ENCODE measurements at places on chromosomes 3 and 15.
A peak's percentile ranks its signal among the peaks of the same experiment; 100 is the strongest.

GRCh38 chr3:71984843-71985613 lies 200.1 kb upstream of the PROK2 start:
- no peak for DNase-seq

GRCh38 chr3:64443546-64444381 lies 218.5 kb upstream of the PRICKLE2 start:
- peak; percentile 51 for DNase-seq

DNA sequence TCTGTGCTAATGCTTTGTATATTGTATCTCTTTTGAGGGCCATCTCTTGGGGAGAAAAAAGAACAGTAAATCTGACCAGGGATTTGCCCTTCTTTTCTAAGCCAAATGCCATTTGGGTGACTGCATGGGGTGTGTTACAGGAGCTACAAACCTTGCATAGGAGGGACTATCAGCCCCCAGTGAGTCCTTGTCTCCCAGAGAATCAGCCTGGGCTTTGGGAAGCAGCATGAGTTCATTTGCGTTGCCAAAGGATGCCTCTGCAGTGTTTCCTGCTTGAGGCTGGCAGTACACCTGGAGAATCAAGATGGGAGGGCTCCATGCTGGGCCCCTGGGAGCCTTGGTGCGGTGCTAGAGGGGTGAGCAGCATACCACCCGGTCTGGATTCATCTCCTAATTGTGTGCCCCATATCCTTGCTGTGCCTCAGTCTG lies 49.6 kb upstream of the POLG start:
- no peak for DNase-seq

GRCh38 chr15:34109797-34110663 lies 8.1 kb downstream of the PGBD4 start:
- no peak for DNase-seq

DNA sequence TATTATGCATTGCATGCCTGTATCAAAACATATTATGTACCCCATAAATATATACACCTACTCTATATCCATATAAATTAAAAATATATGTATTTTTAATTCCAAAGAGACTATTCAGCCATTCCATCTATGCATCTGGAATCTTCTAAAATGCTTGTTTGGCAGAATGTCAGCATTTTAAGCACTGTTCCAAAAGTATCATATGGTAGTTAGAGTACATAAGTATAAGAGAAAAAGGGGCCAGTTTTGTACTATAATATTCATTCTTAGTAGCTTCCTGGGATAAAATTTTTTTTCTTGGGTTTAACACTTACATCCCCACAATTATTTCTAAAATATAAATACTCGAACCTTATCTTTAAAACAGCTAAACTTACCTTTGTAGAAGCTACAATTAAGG lies 60.4 kb upstream of the COL6A6 start:
- no peak for DNase-seq

DNA sequence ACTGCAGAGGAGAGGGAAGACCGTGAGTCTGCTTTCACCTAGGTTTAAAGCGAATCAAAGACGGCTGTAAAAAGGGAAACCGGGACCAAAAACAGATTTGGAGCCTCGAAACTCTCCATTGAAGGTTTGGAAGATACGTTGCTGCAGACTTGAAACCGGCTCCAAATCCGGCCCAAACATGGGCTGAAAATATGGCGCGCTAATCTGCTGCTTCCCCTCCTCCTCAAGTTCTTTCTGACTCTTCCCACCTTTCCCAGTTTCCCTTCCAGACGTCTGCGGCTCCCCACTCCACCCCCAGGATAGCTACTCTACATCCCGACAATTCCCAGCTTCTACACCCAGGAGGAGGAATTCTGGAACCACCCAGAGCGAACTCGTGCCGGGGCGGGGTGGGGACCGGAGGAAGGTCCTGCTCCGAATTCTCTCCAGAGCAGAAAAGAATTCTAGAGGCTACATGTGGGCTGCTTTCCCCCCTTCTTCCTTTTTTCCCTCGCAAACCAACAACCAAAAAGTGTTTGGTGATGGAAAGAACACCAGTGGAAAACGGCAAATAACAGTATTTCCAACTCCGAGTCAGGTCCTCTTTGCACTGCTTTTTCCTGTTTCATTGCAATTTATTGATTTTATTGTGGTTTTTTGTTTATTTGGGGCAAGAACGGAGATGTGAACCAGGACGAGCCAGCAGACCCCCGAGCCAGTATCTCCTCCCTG lies 8.5 kb downstream of the EOMES start:
- DNase-seq: no peak

GRCh38 chr3:132396255-132396654 lies 21.0 kb upstream of the DNAJC13 start:
- DNase-seq: no peak

GRCh38 chr3:134079111-134079547 lies 49.4 kb upstream of the SLCO2A1 start:
- DNase-seq: no peak

DNA sequence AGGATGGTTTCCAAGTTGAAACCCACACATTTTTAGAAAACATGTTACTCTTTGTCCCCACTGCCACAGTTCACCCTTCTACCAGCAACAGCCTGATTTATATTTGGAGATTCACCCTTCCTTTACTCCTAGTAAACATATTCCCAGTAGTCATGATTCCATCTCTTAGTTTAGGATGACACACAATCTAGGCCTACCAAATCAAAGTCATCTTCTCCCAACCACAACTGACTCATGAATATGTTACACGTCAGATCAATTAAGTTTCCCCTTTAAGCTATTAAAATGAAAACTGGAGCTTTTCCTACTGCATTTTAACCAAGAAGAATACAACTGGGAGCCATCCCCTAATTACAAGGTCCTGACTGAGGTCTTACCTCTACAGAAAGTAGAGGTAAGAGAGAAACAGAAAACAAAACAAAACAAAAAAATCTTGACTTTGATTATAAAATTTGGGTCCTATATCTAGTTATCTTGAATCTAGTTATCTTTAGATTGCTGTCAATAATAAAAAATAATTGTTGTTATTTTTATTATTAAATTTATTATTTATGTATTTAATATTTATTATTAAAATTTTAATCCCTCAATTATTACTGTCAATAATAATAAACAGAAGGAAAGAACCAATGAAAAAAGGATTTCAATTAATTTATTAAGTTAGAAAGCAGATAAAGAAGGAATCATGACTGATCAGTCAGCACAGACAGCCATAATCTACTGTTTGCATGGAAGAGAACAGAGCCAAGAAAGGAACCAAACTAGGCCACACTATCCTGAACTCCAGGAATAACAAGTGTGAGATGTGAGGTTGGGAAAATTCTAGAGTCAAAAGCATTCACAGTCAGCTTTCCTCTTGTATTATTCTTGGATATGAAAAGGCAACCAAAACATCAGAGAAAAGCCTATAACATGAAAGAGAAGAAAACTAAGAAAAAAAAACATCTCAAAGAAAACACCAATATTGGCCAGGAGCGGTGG lies 12.5 kb downstream of the DPH6 start:
- peak; percentile 32 for DNase-seq

- no peak for DNase-seq
These were observed 28.1 kb downstream of the ITGB5 start for GRCh38 chr3:124859025-124859424.

DNA sequence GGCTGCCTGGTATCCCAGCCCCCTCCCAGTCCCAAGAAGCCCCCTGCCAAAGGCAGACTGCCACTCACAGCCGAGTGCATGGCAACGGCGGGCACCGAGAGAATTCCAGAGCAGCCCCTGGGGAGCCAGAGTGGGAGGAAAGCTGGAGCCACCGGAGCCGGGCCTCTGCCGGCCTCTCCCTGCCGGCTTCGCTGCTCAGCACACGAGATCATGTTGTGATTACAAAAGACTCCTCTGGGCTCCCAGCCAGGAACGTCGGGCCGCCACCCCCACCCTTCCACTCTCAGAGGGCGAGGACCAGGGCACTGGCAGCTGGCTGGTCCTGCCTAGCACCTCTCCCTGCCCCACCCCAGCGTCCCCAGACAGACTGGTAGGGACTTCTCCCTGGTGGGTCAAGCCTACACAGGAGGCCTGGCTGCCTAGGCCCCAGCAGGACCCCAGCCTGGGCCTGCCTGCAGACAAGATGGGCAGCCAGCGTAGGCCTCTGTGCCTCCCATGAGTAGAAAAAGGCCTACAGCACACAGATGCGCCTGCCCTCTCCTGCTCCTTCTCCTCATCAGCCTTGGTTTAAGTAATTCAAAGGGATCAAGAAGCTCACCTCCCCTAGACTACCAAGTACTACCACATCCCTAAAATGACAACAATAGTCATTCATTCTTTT lies at the start of gene CCDC9B:
CCDC9B (minus strand) TSS at position 200 of the 661 bp plus-strand sequence; CDS start at position 80, 120 bp downstream.
- peak; percentile 41 for DNase-seq

DNA sequence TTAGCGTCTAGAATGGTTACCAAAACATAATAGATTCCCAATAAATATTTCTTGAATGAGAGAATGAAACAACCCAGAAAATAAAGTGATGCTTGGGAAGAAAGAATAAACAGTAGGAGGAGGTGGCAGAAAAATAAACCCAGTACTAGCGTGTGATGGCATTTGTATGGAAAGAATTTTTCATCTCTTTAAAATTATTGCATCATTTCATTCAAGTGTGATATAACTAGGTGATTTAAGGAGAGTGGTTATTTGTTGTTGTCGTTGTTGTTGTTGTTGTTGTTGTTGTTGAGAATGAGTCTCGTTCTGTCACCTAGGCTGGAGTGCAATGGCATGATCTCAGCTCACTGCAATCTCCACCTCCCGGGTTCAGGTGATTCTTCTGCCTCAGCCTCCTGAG lies 293.9 kb downstream of the ZNF385D start:
- no peak for DNase-seq

- DNase-seq: no peak
These were observed 120.2 kb upstream of the ALCAM start for GRCh38 chr3:105246536-105246935.

DNA sequence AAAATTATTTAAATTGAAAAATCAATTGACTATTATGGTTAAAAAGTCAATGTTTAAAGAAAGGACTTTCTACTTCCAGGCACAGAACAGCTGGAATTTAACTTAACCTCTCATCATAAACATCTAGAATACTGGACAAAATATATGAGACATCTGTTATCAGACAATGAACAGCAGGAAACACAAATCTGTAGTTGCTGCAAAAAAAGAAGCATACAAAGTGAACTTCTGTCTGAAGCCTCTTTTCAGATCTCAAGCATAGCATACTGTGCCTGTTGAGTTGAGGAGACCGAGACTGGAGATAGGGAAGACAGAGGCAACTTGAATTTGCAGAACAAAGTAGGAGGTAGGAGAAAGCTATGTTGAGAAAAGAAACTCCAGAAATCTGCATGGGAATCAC lies 140.0 kb upstream of the CBLB start:
- DNase-seq: no peak

DNA sequence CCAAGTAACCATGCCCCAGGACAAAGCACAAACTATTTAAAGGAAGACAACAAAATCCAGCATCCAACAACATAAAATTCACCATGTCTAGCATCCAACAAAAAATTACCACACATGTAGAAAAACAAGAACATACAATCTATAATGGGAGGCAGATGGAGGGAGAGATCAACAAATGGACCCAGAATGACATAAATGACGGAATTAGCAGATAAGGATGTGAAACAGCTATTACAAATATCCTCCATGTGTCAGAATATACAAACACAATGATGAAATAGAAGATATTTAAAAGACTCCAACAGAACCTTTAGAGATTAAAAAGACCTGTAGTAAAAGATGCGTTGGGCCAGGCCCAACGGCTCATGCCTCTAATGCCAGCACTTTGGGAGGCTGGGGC lies 10.8 kb downstream of the LYSMD4 start:
- no peak for DNase-seq

- DNase-seq: no peak
These were observed 341.2 kb upstream of the C2CD4B start for GRCh38 chr15:62506217-62506805.

GRCh38 chr3:901953-902778 lies 190.7 kb upstream of the CNTN6 start:
- no peak for DNase-seq

- DNase-seq: no peak
These were observed 15.9 kb downstream of the CIB1 start for GRCh38 chr15:90217671-90218394.

DNA sequence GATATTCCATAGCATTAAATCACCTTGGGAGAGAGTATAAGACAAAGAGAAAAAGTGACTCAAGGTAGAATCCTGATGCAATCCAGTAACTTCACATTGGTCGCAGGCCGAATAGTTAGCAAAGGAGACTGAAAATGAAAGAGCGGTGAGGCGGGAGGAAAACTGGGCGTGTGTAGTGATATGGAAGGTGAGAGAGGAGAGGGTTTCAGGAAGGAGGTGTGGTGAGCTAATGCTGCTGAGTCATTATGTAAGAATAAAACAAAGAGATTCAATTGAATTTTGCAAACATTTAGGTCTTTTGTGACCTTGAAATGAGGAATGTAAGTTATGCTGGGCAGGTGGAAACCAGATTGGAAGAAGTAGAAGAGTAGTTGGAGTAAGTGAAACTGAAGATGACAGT lies 235.3 kb downstream of the C3orf38 start:
- no peak for DNase-seq

GRCh38 chr3:42055291-42055690 lies 35.9 kb upstream of the TRAK1 start:
- DNase-seq: no peak

- no peak for DNase-seq
These were observed 62.9 kb upstream of the FNDC3B start for GRCh38 chr3:171976526-171976925.

DNA sequence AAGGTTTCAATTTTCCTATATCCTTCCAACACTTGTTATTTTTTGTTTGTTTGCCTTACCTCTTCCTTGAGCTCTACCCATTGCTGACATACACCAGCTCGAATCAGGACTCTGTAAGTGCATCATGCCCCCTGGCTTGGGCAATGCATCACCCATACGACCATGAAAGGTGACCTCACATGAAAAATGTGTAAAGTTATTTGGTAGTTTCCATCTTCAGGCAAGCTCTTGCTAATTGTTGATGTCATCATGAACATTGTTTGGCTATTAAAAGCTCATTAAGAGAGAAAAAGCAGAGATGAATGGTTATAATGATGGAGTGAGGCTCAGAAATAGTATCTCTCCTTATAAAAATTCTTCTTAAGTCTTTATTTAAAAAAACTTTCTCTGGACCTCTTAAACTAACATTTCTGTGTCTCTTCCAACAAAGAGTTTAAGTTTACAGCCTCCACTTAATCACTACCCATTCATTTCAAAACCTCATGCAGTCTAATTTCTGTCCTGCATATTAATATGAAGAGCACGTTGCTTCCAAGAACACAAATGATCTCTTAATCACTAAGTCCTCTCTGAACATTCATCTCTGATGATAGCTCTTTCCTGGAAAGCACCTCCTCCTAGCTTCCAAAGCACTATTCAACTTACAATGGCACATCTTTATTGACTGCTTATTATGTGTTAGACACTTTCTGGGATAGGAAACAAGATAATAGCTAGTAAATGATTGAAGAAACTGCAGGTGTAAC lies 236.3 kb downstream of the NFKBIZ start:
- peak; percentile 69 for DNase-seq

GRCh38 chr15:88440021-88440420 lies 27.2 kb downstream of the MRPL46 start:
- DNase-seq: no peak
